ENCODE measurements at places on chromosomes 2 and 18.

GRCh38 chr2:117212562-117212961, 601.9 kb upstream of the DDX18 start:
- no peak for ATAC-seq

DNA sequence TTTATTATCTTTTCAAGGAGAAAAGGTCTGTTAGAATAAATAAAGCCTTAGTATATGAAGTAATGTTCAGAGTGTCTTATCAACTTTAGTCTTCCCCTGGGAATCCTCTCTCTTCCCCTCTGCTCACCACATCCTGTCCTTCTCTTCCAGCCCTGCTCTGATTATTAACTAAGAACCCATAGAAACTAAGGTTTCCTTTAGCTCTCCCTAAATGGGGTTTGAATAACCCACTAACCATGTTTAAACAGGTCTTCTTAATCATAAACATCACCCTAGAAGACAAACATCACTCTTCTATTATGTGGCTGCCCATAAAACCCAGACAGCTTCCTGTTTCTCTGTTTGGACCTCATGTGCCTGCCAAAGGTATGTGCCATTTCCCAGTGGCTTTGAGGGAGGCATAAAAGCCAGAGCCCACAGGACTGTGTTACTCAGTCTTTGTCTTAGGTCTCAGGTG, 50.1 kb downstream of the SLC14A1 start:
- ATAC-seq, result no peak

GRCh38 chr2:36578343-36579296, 19.3 kb downstream of the FEZ2 start:
- peak; percentile 72 for ATAC-seq

DNA sequence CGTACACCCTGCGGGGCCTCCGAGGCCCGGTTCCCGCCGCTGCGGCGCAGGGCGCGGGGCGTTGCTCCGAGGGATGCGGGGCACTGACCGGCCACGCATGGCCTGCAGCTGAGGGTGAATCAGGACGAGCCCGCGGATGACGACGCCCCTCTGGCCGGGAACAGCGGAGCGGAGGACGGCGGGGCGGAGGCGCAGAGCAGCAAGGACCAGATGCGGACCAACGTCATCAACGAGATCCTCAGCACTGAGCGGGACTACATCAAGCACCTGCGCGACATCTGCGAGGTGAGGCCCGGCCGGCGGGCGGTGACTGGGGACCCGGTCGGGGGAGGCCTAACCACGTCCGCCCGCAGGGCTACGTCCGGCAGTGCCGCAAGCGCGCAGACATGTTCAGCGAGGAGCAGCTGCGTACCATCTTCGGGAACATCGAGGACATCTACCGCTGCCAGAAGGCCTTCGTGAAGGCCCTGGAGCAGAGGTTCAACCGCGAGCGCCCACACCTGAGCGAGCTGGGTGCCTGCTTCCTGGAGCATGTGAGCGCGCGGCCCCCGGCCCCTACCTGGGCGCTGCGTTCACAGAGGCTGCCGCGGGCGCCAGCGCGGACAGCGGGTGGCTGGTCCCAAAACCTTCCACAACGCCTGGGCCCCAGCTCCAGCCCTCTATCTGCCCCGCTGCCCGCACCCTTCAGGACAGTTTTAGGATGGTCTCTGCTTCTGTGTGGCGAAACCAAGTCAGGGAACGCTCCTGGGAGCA, 53.2 kb downstream of the FAM168B start:
- peak; percentile 40 for ATAC-seq

GRCh38 chr2:178756843-178757242, 50.4 kb downstream of the TTN start:
- ATAC-seq, result no peak

DNA sequence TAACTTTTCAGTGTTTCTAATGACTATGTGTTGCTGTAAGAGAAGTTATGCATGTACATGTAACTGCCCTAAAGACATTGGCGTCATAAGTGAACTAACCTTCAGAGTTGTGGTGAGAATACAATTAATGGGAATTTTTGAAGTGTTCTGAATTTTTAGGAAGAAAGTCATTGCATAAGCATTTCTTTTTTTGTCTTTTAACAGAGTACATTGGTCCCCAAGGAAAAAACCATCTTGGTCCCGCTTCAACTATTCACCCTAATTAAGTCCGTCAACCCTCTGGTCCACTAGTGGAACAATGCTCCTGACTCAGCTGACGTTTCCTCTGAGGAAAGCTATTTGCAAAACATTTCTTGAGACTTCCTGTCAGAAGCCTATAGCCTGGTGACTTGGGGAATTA, 41.1 kb upstream of the VIT start:
- no peak for ATAC-seq

GRCh38 chr18:10688766-10689165, 162.9 kb downstream of the NAPG start:
- no peak for ATAC-seq

- ATAC-seq, result no peak
These were observed 129.4 kb upstream of the EML6 start for GRCh38 chr2:54594048-54594447.

DNA sequence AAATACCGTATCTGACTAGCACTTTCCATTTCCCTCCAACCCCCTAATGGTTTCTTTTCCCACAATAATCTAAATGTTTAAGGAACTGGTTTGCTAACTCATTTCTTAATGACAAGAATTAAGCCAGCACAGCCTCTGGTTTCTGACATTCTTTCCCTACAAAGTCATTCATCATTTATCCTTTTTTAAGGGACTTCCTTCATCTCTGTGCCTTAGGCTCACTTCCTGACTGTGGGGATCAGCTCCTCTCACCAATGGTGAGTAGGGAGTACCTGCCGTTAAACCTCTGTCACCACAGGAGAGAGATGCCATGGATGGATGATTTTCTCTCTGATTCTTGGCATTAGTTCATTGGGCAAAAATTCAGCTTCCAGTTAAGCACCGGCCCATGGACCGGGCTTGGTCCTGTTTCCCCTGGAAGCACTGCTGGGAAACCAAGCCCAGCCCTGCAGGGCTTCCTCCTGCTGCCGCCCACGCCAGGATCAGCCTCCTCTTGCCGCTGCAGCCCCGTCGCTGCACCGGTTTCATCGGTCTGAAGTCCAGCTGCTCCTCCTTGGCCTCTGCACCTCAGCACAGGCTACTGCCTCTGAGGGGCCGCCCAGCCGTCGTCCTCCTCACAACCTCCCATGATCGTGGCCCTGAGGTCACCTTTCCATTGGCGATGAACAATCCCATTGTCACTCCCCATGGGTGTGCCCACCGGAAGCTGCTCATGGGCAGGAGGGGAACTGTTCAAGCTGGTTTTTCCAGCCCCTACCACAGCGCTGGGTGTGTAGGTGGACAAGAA, 64.0 kb upstream of the ZNF516 start:
- no peak for ATAC-seq

DNA sequence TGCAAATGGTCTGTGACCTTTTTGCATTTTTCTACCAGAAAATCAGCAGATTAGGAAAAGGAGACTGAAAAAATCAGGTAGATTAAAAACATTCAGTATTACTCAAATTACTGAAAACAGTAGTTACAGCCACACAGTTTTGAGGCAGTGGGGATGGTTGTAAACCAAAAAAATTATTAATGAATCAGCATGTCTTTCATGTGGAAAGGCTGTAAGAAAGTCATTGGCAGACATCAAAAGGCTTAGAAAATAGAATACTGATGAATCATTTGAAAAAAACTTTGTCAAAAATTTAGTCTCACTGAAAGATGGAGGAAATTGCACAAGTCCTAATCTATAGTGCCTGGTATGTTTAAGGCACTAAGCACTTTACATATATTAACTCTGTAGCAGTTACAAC, 133.9 kb upstream of the GCFC2 start:
- ATAC-seq, result no peak

GRCh38 chr18:23401400-23402347, 51.4 kb upstream of the RIOK3 start:
- ATAC-seq, result no peak

- ATAC-seq, result no peak
These were observed 256.9 kb downstream of the DCC start for GRCh38 chr18:52596748-52597435.

GRCh38 chr2:216645636-216645950, 12.4 kb downstream of the IGFBP2 start:
- ATAC-seq, result no peak

GRCh38 chr2:234793212-234793785, 158.5 kb upstream of the SH3BP4 start:
- ATAC-seq, result no peak

- ATAC-seq, result peak; percentile 54
These were observed 196.0 kb downstream of the ZEB2 start for GRCh38 chr2:144323946-144324345.

- no peak for ATAC-seq
These were observed 78.7 kb upstream of the OTX1 start for GRCh38 chr2:62971936-62972335.

DNA sequence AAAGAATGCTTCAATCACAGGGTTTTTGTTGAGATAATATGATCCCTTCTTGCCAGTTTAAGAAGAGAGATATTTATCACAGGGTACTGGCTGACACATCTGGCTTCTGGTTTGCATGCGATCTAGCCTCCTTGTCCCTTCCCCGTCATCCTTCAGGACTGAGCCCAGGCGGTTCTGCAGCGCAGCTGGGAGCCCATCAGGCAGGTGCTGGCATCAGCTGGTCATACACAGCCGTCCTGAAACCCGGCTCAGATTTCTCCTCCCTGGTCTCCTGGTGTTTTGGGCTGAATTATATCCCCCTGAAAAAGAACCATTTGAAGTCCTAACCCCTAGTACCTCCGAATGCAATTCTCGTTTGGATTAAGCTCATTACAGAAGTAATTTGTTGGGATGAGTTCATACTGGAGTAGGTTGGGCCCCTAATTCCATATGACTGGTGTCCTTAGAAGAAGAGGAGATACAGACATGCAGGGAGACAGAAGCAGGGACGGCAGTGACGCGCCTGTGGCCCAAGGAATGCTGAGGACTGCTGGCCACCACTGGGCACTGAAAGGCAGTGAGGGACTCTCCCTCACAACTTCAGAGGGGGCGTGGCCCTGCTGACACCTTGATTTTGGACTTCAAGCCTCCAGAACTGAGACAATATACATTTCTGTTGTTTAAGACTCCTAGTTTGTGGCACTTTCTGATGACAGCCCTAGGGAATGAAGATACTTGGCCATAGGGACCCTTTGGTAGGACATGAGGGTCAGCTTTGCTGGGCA, 83.9 kb upstream of the ODC1 start:
- ATAC-seq, result no peak

GRCh38 chr2:38263293-38263692, 113.8 kb downstream of the ATL2 start:
- no peak for ATAC-seq

- no peak for ATAC-seq
These were observed 80.7 kb downstream of the PTPN2 start for GRCh38 chr18:12803069-12803936.

GRCh38 chr2:169104848-169105247, 35.5 kb downstream of the DHRS9 start:
- ATAC-seq, result no peak
